ENCODE measurements at places on chromosomes 12 and 14.

GRCh38 chr14:47186486-47186885 lies 488.9 kb downstream of the MDGA2 start:
- no peak for DNase-seq

DNA sequence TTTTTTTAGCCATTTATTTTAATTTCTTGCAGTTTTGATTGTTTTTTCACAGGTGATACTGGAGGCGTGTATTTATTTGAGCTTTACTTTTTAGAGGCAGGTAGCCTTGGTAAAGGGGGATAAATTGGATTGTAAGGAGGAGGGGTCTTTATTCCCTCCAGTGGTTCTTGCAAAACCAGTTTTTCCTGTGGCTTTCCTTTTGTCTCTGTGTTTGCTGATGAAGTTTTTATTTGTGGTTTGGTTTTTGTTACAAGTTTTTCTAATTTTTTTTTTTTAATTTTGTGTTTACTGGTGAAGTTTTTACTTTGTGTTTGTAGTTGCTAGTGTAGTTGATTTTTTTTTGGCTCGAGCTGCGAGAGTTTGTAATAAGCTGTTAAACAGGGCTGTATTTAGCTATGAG lies 278.5 kb downstream of the PRKD1 start:
- no peak for DNase-seq

DNA sequence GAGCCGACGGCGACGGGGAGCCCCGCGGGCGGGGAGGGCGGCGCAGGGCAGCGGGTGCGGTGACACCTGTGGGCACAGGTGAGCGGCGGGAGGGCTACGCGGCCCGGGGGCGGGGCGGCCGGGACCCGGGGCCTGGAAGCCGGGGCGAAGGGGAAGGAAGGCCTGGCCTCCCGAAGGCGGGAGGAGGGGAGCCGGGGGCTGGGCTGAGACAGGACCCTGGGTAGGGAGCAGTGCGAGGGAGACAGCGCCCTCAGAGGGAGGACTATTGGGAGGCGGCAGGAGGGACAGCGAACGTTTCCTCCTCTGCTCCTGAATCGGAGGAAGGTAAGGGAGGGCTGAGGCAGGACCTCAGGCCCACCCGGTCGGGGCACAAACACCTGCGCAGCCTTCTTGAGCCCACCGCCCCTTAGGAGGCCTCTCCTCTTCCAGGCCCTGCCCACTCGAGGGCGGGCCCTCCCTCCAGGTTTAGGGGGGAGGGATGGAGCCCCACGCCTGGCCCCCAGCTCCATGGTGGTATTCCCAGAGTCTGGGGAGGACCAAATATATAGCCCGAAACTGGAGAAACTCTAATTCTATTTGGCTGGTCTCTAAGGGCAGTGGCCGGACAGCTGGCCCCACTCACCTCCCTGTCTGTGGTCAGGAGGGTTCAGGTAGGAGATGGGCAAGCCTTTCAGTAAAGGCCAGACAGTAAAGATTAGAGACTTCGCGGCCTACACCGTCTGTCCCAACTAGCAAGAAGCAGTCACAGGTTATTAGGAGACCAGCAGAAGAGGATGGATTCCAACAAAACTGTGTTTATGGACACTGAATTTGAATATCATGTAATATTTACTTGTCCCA lies 509 bp downstream of the PLEKHG6 start:
- DNase-seq = no peak

GRCh38 chr14:59274991-59275391 lies 86.5 kb downstream of the DAAM1 start:
- DNase-seq = no peak

- DNase-seq = no peak
Observed at GRCh38 chr12:91718326-91718725, 427.3 kb downstream of the BTG1 start.

- DNase-seq = no peak
Observed at GRCh38 chr12:118356809-118357256, 15.9 kb downstream of the TAOK3 start.

DNA sequence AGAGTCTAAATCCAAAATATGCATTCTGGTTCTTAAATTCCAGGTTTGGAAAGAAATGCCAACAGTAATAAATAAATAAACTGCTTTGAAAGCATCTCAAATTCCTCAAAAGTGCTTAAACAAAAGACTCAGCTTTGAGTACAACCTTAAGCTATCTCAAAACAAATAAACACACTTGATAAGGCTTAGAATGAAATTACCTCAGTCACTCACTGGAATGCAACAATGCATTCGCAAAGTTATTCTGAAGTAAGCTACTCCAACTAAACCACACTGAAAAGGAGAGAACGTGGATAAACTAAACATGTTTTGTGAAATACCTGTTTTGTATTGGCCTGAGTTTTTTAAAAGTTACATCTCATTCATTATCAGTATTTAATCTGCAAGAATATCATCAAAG lies 1.2 kb downstream of the SPTSSA start:
- no peak for DNase-seq

DNA sequence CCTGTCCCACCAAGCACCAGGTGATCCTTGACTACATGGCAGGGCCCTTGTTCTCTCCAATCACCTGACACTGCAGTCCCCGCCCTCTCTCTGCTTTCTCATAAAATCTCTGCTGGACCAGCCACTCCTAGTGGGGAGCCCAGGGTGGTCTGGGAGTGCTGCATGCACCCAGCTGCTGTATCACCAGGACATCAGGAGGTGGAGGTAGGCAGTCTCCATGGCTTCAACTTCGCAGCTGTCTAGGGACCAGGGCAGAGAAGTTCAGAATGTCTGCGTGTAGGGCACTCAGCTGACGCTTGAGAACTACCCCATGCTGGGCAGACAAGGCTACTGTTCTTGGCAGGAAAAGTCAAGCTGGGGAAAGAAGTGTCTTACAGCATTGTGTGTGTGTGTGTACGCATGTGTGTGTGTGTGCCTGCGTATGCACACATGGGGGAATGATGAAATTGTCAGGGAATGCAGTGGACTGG lies 2.6 kb downstream of the WSCD2 start:
- no peak for DNase-seq

- no peak for DNase-seq
Observed at GRCh38 chr14:22601996-22602395, 3.9 kb downstream of the ABHD4 start.

GRCh38 chr14:99559286-99559990 lies 44.6 kb downstream of the CCDC85C start:
- DNase-seq = no peak

GRCh38 chr12:59736359-59736758 lies 140.5 kb downstream of the SLC16A7 start:
- no peak for DNase-seq

DNA sequence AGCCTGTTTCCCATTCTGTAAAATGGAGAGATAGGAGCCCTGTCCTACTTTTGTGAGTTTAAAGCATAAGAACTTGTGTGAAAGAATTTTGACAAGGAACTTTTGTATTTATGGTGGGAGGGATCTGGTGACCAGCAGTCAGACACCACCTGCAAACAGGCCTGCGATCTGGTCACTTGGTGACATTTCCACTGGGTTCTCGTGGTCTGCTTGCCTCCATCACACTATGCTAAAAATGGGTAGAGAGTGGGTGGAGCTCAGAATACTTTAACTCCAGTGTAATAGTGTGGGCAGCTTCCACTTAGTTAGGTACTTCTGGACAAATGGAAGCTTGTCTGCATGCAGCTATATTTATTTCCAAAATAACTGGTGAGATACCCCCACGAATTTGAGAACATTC lies 26.5 kb upstream of the PLXNC1 start:
- no peak for DNase-seq

DNA sequence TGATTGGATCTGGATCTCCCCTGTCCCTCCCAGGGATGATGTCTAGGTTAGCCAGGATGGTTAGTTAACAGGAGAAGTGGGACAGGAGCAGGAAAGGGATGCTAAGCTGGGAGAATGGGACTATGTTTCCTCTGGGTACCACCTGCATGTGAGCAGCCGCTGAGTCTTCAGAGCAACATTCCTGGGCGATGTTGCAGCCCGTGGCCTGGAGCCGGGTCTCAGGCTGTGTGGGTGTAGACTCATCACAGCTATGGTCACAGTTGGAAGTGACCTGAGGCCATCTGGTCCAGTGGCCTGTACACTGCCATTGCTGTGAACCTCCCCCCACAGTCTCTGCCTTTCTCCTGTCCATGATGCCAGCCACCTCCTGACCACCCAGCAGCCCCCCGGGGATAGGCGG lies 422.6 kb downstream of the DPF3 start:
- no peak for DNase-seq

DNA sequence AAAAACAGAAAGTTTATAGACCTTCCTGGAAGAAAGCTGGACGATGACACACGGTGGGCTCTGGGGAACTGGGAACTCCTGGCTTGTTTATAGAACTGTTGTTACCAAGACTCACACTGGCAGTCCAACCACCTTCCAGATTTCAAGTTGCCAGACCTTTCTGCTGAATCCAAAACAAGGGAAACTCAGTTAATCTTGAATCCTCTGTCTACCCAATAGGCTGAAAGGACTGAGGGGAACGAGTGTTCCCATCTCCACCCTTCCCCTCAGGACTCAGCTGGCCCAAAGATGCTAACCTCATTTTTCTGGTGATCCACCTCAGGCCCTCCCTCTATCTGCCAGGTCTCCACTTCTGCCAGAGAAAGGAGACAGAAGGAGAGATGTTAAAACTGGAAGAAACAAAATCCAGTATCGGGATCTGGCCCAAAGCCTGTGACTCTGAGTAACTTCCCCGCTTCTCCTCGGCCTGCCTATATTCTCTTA lies 231.4 kb downstream of the ANO2 start:
- no peak for DNase-seq

GRCh38 chr12:81255947-81256346 lies 178.1 kb downstream of the ACSS3 start:
- DNase-seq = no peak

DNA sequence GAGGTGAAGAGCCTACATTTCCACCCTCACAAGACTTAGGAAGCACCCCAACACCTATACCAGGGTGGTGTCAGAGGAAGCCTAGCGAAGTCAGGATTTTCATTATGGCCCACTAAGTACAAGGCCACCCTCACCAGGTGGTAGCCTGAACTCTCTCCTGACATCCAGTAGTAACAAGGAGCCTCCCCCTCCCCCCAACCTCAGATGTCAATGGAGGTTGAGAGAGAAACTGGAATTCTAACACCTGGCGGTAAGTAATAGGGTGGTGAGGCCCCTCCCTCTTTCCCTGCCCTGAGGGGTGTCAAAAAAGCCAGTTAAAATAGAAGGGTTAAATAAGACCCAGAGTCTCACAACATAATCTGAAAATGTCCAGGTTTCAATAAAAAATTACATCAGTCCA lies 37.6 kb downstream of the SINHCAF start:
- DNase-seq = no peak

DNA sequence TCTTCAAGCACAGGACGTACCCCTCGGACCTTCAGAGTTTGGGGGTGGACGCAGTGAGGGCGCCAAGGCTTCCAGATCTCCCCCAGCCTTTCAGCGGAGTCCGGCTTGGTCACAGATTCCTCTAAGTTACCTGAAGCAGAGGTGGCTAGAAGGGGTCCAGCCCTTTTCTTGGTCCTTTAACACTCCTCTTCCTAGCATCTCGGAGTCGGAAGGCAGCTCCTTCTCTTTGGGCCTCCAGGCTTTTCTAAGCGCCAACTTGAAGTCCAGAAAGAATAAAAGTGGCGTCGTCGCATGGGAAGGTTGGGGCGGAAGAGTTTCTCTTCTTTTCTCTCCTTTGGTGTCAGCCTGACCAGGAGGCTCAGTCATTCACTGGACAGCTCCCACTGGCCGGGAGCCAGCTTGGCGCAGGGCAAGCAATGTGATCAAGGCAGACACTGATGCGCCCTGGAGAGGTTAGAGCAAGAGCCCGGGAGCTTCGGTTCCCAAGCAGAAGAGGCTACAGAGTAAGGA lies 9.6 kb downstream of the OR6S1 start:
- DNase-seq = no peak

DNA sequence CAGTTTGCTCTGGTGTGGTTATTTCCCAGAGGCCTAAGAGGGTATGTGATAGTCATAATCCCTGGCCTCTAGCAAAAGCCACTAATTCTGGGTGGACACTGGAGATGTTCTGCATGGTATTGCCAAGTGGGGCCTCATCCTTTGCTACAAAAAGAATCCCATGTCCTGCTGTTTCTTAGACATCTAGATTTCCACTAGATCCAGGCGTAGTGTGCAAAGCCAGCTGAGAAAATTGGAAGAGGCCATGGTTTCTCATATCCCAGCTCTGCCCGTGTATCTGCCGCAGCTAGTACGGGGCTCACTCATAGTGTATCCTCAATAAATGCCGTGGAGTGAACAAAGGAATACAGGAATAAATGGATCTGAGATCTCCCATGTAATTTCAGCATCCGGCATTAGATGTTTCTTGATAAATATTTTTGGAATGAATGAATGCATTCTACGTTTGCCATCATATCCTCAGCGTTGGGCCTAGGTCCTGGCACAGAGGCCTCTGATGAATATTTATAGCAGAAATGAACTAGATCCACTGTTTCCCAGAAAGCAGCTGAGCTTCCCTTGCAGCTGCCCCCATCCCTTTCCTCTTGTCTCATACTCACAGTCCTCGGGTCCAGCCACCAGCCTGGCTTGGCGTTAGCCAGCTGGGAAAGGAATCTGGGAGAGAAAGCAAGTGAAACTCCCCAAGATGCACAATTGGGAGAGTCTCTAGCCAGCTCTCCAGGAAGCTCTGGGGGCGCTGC lies 76.3 kb upstream of the NOS1 start:
- no peak for DNase-seq

GRCh38 chr14:98070536-98070935 lies 1201.5 kb downstream of the BCL11B start:
- no peak for DNase-seq

DNA sequence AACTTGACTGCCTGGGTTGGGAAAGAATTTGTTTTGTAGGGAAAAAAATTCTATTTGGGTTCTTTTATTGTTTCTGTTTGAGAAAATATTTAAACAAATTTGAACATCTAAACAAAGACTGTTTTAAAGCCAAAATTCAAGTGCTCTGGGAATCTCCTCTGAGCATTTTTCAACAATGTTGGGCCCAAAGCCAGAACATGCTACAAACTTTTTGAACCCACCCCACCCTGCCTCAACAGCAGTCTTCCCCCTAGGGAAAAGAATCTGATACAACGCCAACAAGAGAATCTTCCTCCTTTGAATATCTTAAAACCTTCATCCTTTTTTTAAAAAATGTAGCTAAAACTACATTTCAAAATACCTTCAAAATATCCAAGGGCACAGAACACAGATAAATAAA lies 20.4 kb upstream of the NID2 start:
- no peak for DNase-seq

- DNase-seq = no peak
Observed at GRCh38 chr14:22796087-22796707, 19.0 kb downstream of the SLC7A7 start.

GRCh38 chr12:130427381-130427887 lies 89.7 kb downstream of the PIWIL1 start:
- no peak for DNase-seq
